ENCODE measurements at places on chromosomes 2 and 18. TPM values are rescaled to one million over a fixed set of nuclear protein-coding genes. Genes with fewer than 3 reads are reported as not detected.

TUBA3D gene
- not detected for total RNA-seq

DNA sequence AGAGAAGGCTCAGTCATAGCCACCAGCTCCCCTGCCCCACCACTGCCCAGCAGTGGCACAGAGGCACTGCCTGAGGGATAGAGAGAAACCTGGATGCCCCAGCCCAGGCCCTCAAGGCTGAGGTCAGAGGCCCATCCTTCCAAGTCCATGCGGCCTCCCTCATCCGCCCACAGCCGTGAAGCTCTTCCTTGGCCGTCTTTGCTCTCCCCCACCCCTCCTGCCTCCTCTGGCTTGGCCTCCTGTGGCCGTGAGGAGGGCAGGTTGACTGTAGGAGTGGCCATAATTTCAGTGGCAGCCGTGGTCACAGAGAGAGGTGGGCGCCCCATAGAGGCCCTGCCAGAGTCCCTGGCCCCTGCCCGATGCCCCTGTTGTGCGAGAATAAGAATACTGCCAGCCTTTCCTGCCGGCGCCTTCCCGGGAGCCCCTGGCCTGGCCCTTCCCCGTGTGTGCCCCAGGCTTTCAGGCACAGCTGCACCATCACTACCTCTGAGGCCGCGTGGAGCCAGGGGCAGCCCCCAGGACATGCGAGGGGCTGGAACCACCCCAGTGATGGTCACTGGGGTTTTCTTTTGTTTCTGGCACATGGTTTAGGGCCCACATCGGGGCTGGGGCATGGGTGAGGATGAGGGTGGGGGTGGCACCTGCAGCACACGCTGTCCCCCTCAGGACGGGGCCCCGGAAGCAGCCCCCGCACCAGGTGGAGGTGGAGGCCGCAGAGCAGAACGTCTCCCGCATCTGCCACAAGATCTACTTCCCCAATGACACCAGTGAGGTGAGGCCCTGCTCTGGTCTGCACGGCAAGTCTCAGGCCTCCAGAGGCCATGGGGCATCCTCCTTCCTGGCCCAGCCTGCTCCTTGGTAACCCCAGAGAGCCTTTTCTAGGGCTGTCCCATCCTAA, 13.1 kb upstream of the GPR17 start:
- no peak for DNase-seq

DNA sequence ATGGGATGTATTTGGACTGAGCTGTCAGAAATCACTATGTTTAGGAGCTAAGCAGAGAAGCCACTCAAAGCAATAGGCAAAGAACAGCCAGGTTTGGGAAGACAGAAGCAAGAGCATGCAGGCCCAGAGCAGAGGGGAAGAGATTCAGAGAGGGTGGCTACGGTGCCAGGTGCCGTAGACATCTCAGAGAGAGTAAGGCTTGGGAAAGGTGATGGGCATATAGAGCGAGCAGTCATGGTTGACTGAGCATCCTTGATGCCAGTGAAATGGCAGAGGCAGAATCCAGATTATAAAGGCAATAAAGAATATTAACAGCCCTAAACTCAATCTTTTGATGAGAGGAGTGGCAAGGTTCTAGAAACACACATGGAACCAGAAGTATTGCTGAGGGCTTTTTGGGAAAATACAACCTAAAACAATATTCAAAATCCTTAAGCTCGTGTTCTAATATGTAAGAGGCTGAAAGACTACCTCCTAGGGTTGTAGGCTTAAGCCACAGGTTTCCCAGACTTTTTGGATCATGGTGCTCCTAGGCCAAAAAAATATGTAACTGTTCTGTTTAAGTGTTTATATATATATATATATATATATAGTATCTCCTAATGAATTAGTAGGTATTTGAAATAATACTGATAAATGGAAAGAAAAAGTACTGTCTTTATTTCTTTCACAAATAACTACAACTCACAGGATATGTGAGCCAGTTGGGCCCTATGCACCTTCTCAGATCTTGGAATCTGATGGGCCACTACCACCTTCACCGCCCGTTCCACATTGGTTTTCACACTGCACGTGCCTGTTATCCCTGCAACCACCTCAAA, 113.3 kb downstream of the MYCN start:
- DNase-seq, result no peak

DNA sequence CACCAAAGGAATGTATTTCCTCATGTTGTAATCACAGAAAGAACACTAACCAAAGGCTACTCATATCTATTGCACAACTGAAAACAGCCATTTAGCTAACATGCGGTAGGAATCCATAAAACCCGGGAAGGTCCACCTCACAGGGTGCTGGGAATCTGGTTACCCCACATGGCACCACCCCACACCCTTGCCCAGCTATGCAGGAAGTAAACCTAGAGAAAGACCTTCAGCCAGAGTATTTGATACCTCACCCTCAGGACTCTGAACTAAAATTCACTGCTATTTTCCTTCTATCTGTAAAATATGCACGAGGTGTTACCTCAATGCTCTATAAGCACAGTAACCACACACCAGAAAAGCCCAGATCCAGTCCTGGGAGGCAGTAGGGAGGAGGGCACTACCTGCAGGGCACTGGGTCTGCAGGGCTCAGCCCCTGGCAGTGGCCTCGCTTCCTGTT, 45.8 kb downstream of the PTPN2 start:
- DNase-seq, result no peak

DNA sequence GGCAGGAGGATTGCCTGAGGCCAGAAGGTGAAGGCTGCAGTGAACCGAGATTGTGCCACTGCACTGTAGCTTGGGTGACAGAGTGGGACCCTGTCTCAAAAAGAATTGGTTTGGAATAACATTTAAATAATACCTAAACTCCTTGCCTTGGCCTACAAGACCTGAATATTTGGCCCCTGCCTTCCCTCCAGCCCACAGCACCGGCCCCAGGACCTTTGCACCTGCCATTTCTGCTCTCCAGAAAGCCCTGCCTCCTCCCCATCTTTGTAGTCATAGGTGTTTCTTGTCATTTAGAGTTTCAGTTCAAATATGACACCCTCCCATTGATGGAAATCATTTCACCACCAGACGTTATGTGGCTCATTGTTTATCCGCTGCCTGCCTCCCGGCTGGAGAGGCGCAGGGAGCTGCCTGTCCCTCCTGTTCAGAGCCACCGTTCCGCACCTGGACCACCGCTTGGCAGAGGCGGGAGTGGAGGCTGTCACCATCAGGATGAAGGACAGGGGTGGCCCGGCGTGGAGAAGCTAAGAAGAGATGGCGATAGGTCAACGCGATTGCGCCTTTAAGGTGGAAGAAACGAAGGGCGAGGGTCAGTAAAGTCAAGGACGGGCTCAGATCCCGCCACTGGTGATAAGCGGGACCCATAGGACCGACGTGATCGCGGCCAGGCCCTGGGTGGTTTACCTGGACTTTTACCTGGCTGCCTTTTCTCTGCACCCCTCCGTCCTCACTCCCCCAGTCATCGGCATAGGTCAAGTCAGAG, 638 bp upstream of the LPIN1 start:
- DNase-seq, result peak; percentile 89

UGT1A3 gene
- not detected for total RNA-seq

DNA sequence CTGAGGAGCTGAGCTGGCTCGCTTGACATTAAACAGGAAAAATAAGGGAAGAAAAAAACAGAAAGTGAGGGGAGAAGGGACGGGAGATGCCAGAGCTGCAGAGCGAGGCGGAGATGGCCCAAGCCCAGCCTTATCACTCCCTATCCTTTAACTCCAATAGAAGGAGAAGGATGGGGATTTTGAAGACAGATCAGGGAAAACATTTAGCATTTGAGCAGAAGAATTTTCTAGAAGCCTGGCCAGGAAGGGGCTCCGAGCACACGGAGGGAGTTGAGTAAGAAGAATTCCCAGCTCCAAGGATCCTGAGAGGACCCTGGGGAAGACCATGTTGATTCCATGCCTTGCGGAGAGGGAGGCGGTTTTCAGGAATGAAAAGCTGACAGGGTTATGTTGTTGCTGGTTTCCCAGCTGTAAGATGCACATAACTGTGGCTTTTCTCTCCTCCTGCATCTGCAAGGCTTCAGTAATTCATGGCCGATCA, 35.6 kb downstream of the TWIST2 start:
- no peak for DNase-seq

MALL gene
- total RNA-seq, result 20.8 TPM

TACR1 gene
- 1.8 TPM for total RNA-seq

GRCh38 chr2:98484652-98485452, 40.2 kb downstream of the INPP4A start:
- DNase-seq, result peak; percentile 65

FKBP1B gene
- total RNA-seq, result 5.0 TPM

DNA sequence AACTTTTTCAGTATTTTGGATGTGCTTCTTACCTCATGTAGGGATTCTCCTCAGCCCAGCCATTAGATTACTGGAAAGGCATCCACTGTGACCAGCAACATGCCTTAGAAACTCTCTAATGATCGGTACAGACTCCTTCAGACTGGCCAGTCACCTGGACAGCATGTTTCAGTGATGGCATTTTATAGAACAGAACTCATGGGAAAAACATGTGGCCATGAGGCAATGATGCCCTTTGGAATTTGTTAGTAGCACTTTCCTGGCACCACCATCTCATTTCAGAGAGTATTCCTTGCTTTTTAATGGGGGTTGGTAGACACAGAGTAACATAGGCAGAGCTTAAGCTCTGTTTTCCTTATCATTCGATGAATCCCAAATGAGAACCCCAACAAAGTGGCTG, 72.1 kb upstream of the FAM98A start:
- no peak for DNase-seq

GRCh38 chr18:49697757-49698524, 115.4 kb downstream of the ACAA2 start:
- DNase-seq, result no peak

DNA sequence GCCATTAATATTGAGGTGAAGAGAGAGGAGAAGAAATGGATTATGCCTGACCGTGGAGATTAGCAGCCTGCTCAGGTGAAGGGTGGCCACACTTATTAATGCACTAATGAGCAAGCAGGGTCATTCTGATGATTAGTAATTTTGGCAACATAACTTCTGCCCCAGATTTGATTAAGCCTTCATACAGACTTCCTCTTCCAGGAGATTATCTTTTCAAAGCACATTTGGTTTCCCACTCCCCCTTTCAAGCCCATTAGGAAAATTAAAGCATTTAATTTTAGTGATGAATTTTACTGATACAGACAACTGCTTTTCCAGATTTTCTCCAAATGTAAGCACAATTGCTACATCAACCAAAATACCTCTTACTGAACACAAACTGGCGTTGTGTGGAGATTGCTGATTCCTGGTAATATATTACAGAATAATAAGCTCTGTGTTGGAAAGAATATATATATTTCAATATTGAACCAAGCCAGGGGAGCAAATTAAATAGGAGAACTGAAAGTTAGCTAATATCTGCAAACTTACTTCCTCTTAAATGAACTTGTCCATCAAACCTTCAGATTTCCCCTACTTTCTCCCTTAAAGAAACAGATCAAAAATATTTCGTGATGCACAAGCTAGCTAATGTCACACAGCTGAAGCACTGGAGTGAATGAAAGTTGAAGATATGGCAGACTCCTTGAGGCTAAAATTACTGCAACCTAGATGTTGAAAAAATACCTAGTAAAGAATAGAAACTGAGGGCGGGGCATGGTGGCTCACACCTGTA, 140.8 kb downstream of the FAM210A start:
- DNase-seq, result no peak

DNA sequence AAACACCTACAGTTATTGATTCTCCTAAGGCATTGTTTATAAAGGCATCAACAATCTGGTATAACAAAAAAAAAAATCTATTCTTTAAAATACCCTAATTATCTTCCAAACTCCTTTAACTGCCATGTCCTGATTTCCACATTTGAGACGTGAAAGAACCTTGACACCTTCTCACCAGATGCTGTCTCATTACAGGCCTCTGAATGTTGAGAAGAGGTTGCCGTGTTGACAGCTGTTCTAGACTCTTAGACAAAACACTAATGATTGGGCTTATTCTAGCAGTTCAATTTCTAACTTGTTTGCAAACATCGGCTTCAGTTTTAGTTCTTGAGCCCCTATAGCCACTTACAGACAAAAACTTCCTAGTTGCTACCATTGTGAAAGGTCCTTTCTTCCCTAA, 988.8 kb downstream of the LRP1B start:
- DNase-seq, result no peak

DNA sequence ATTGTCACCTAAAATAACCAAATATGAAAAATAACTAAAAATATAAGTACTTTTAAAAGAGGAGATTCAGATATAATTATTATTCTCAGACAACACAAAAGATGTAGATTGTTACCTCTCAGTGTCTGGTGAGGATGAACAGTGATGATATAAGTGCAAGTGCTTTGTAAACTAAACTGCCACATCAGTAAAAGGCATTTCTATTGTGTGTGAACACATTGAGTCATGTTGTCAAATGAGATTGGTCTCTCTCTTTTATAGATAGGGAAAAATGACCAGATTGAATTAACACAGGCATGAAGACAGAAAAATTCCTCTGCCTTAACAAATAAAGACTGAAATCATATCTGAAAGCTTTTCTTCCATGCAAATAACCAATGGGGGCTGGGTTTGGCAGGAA, 182.4 kb upstream of the TMEFF2 start:
- DNase-seq, result no peak

GRCh38 chr2:217054791-217055190, 194.9 kb upstream of the TNP1 start:
- DNase-seq, result no peak

MSTN gene
- total RNA-seq, result 0.48 TPM

TRIM43 gene
- not detected for total RNA-seq

DNA sequence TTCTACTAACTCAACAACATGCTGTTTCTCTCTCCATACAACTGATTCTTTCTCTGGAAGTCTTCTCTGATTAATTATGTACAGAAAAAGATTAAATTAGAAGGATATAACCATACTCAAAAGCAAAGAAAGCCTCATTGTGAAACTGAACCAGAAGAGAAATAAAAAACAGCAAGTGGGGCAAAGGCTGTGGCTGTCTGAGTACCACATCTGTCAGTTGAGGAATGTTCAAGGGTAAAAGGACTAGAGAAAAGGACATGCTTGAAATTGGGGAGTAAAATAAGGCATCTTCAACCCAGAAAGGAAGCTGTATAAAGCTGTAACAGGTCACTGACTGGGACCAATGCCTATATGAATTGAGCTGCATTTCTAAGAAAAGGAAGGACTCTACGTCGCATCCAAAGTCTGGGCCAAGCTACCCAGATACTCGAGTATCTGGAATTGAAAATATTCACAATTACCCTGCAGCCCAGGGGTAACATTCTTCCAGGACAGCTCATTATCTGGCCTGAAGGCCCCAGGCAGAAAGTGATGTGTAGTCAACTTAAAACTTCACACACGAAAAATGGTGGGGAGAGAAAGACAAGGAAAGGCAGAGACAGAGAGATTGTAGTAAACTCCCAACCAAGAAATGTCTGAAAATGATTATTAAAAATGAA, 356.0 kb upstream of the GALNT5 start:
- DNase-seq, result no peak

- no peak for DNase-seq
Observed at GRCh38 chr2:68193787-68194372, 36.2 kb downstream of the PNO1 start.

DNA sequence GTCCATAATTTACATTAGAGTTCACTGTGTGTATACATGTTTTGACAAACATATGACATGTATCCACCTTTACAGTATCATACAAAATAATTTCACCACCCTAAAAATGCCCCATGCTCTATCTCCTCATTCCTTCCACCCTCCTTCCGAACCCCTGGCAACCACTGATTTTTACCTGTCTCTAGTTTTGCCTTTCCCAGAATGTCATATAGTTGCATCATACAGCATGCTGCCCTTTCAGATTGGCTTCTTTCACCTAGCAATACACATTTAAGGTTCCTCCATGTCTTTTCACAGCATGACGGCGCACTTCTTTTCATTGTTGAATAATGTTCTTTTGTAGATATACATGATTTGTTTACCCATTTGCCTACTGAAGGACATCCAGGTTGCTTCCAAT, 10.4 kb downstream of the LRPPRC start:
- no peak for DNase-seq
